ENCODE measurements at places on chromosomes 1 and 21. TPM values are rescaled to one million over a fixed set of nuclear protein-coding genes. Genes with fewer than 3 reads are reported as not detected.

DNA sequence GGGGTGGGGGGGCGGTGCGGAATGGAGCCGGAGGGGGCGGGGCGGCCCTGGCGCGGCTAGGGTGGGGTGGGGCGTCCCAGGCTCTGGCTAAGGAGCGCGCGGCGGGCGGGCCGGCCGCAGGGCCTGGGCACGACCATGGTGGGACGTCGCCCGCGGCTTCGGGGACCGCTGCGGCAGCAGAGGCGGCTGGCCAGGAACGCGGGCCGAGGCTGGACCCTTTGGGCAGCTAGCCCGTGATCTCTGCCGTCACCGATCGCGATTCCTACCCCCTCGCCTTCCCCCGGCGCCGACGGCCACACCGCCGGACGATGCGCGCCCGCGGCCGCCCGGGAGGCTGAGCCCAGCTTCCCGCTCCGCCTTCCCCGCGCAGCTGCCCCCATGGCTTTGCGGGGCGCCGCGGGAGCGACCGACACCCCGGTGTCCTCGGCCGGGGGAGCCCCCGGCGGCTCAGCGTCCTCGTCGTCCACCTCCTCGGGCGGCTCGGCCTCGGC lies at the start of gene MAP3K21:
Gene MAP3K21, plus strand, starts transcription at position 74 of the 491 bp plus-strand sequence. Its CDS starts 305 bp downstream, at position 379.
- H3K4me1 ChIP-seq: peaks cover 6% of the 10 kb centered on the region
- no peaks in the 10 kb centered on the region for H3K27me3 ChIP-seq
- no peaks in the 10 kb centered on the region for H3K36me3 ChIP-seq
- H3K4me3 ChIP-seq: peak within 1 kb of the TSS; percentile 93
- no peak for DNase-seq

DNA sequence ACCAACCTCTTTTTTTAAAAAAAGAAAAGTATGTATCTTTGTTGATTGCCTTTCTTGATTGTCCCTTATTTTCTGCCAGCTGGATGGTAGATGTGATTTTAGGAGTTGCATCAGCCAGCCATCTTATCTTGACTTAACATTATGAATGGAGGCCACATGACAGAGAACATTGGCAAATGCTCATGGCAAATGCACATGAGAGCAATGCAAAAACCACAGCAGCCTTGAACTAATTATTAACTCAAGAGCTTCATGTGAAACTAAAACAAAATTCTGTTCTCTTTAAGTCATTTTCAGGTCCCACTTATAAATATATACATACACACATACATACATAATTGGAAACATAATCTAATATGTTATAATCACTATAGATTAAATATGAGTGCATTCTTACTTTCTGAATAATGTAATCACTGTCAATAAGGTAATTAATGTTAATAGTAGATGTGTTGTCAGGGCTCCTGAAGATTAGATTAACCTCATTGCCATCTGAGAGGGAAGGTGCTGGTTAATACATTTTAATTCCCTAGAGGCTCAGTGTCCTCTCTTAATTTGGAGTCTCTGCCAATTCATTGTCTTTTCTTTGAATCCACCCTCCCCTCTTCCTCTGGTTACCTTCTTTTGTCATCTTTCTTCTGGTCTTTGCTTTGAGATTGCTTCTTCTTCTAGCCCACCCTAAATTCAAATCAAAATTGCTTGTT lies 962.2 kb downstream of the ADGRL2 start:
- no peaks in the 10 kb centered on the region for H3K36me3 ChIP-seq
- no peaks in the 10 kb centered on the region for H3K4me1 ChIP-seq
- H3K4me3 ChIP-seq: no peak overlapping the region
- no peak overlapping the region for H3K27ac ChIP-seq

- H3K4me3 ChIP-seq: no peak overlapping the region
- no peaks in the 10 kb centered on the region for H3K27me3 ChIP-seq
- H3K27ac ChIP-seq: no peak overlapping the region
- no peaks in the 10 kb centered on the region for H3K4me1 ChIP-seq
Observed at GRCh38 chr1:71054791-71055190, 7.2 kb upstream of the PTGER3 start.

- no peaks in the 10 kb centered on the region for H3K4me1 ChIP-seq
- H3K27ac ChIP-seq: no peak overlapping the region
- no peaks in the 10 kb centered on the region for H3K27me3 ChIP-seq
- H3K36me3 ChIP-seq: no peaks in the 10 kb centered on the region
Observed at GRCh38 chr1:247829656-247830055, 5.7 kb upstream of the OR14A16 start.

The AIRE gene
- not detected for total RNA-seq

The ILDR2 gene
- 0.34 TPM for total RNA-seq
